ENCODE measurements at places on chromosomes 7 and 10. TPM values are rescaled to one million over a fixed set of nuclear protein-coding genes. Genes with fewer than 3 reads are reported as not detected.

The WEE2 gene
- total RNA-seq: not detected

The ZFYVE27 gene
- total RNA-seq: 24.6 TPM

The PDK4 gene
- total RNA-seq: 9.4 TPM

The CDK14 gene
- 0.56 TPM for total RNA-seq
